ENCODE measurements at places on chromosomes 2 and 18. TPM values are rescaled to one million over a fixed set of nuclear protein-coding genes. Genes with fewer than 3 reads are reported as not detected.

The CDK15 gene
- polyA plus RNA-seq, result 2.7 TPM

The L3MBTL4 gene
- 2.3 TPM for polyA plus RNA-seq

The EMX1 gene
- not detected for polyA plus RNA-seq

The PDK1 gene
- polyA plus RNA-seq, result 28.1 TPM

The GAREM1 gene
- 8.2 TPM for polyA plus RNA-seq

The REG1B gene
- not detected for polyA plus RNA-seq

GRCh38 chr2:20126469-20126868, 75.0 kb upstream of the LAPTM4A start:
- no peak for DNase-seq

DNA sequence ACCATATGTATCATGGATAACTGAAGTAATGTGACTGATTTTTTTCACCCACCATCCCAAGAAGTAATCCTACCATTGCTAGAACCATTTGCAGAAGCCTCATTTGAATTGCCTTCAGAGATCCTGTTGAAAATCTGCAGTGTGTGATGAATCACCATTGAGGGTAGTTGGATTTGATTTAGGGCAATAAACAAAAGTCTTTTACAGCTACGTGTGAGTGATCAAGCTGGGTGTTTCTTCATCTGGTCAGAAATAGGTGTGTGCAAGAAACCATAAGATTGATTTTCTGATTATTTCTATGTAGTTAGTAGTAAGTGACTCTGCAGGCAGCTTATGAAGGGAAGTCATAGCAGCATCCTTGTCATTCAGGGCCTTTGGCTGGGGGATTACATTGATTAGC, 159.6 kb downstream of the MGAT5 start:
- DNase-seq, result no peak

DNA sequence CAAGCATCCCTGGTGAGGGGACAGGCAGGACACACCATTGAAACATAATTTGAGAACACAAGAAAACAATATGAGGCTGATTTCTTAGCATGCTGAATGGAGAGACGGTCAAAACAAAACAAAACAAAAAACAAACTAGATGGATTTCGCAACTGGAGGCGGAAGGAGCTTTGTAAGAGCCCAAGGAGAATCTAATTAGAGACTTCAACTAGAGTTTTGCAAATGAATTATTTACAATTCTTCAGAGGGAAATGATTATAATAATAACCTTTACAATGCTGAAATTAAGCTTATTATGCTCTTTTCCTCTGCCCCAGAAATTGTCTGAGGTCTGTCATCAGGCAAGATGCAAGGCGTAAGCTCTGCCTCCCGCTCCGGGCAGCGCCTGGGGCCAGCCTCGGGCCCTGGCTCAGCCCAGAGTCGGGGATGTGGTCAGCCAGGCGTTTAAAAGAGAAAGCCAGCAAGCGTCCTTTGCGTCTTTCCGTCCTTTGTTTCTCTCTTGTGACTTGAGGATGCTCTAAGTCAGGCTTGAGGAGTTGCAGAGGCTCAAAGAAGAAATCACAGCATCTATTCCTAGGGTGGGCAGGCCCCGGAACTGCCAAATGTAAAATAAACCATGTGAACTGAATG, 139.6 kb downstream of the TWIST2 start:
- no peak for DNase-seq

- no peak for DNase-seq
Observed at GRCh38 chr2:164568317-164568716, 53.0 kb downstream of the GRB14 start.

GRCh38 chr2:187966924-187967323, 324.8 kb upstream of the GULP1 start:
- no peak for DNase-seq

Measured in muscle of back (tissue), 13 donors.